ENCODE measurements at places on chromosomes 2 and 18.

DNA sequence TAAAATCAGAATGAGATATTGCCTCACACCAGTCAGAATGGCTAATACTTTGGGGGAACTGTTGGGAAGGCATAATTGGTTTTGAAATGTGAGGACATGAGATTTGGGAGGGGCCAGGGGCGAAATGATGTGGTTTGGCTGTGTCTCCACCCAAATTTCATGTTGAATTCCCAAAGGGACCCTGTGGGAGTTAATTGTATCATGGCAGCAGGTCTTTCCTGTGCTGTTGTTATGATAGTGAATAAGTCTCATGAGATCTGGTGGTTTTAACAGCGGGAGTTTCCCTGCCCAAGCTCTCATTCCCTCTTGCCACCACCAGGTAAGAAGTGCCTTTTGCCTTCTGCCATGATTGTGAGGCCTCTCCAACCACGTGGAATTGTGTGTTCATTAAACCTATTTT is 59.6 kb downstream of the CSRNP3 start:
- H3K36me3 ChIP-seq: no peaks in the 10 kb centered on the region
- H3K4me1 ChIP-seq: no peaks in the 10 kb centered on the region
- H3K4me3 ChIP-seq: no peak overlapping the region
- no peak for DNase-seq
- no peak overlapping the region for H3K27ac ChIP-seq

DNA sequence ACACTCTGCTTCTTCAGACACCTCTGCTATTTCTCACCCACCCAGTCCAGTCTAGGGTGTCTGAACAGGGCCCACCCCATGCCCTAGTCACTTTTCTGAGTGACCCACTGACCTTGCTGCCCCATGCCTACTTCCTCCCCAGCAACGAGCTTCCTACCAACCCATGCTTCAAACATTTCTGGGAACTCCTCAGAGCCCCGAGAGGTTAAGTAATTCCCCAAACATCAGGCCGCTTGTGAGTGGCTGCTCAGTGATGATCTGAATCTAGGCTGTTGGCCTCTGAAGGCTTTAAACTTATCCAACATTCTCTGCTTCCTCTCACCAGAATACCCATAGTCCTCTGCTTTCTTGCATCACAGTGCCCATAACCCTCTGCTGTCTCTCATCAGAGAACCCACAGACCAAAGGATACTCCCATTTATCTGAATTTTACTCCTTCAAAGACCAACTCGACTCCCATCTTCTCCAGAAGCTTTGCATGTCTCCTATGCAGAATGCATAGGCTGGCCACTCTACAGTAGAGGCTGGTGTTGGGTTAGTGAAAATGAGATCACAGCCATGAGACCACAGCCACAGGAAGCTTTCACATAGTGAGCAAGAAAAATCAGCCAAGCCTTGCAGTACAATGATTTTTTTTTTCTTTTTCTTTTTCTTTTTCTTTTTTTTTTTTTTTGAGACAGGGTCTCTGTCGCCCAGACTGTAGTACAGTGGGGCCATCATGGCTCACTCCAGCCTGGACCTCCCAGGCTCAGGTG is 309.5 kb upstream of the LYPD1 start:
- H3K27ac ChIP-seq: no peak overlapping the region

DNA sequence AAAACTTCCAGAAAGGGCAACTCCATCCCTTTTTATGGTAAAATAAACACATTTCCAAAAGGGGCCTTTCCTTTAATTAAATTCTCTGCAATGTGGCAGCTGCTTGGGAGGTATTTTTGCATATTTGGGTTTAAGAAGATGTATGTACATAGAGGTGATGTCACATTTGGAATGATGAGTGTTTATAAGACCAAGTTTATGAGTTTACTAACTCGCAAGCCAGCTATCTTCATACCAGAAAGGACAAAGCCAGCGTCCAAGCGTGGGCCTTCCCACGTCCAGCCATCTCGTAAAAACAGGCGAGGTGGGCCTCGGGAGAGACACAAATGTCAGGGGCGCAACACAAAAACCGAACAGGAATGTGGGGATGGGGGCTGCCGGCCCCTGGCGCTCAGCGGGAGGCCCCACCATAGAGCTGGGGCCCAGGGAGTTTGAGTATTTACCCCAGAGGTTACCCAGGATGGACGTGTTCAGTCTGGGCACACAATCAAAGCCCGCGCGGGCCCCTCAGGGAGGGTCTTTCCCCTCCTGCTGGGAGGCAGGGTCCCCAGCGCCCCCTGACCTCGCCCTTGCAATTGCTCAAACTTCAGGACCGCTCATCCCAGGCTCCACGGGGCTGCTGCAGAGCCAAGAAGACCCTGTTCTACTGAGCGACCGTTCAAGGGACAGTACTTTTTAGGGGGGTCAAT is 137.3 kb downstream of the TWIST2 start:
- no peak overlapping the region for H3K4me3 ChIP-seq
- H3K4me1 ChIP-seq: no peaks in the 10 kb centered on the region
- no peak overlapping the region for H3K27ac ChIP-seq

GRCh38 chr18:2360861-2361260 is 210.4 kb downstream of the METTL4 start:
- H3K4me3 ChIP-seq: no peak overlapping the region
- no peaks in the 10 kb centered on the region for H3K4me1 ChIP-seq
- H3K27ac ChIP-seq: no peak overlapping the region
- no peaks in the 10 kb centered on the region for H3K36me3 ChIP-seq
- DNase-seq: no peak

DNA sequence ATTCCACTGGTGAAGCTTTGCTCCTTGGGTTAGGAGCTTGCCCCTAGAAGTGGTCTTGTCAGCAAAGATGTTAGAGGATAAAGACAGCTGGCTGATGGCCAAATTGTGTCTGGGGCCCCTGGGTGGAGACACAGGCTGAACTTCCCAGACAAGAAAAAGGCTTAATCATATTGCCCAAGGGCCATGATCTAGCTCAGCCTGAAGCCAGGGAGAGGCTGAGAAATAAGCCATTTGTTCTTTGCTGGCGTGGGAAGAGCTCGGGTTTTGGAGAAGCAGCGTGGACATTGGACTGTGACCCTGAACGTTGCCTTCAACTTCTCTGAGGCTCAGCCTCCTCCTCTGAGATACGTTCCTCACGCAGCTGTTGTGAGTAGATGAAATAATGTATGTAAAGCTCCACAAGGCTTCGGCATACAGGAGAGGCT is 153.0 kb downstream of the ZFP36L2 start:
- H3K27me3 ChIP-seq: no peaks in the 10 kb centered on the region
- H3K4me3 ChIP-seq: no peak overlapping the region
- no peaks in the 10 kb centered on the region for H3K36me3 ChIP-seq
- DNase-seq: no peak
- peak overlapping the region; percentile 81 for H3K27ac ChIP-seq

- H3K27ac ChIP-seq: no peak overlapping the region
- H3K4me1 ChIP-seq: no peaks in the 10 kb centered on the region
- DNase-seq: no peak
- H3K27me3 ChIP-seq: no peaks in the 10 kb centered on the region
- no peaks in the 10 kb centered on the region for H3K36me3 ChIP-seq
These were observed 114.9 kb upstream of the ID2 start for GRCh38 chr2:8566774-8567468.

DNA sequence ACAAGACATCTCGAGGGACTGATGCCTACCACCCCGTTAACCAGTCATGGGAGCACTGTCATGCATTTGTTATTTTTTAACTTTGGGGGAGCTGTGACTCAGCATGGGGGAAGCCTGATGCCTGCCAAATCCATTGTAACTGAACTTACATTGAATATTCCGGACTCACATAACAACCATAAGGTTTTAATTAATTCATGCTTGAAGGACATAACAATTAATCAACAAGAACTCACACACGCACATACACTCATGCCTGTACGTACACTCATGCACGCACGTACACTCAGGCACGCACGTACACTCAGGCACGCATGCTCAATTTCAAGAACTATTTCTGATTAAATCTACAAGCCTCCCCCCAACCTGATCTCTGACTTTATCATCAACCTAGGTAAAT is 1639.1 kb downstream of the SUCLG1 start:
- no peak overlapping the region for H3K27ac ChIP-seq
- no peak for DNase-seq
- no peak overlapping the region for H3K4me3 ChIP-seq
- no peaks in the 10 kb centered on the region for H3K36me3 ChIP-seq
- H3K27me3 ChIP-seq: no peaks in the 10 kb centered on the region
- no peaks in the 10 kb centered on the region for H3K4me1 ChIP-seq

- peaks cover 12% of the 10 kb centered on the region for H3K4me1 ChIP-seq
- H3K4me3 ChIP-seq: no peak overlapping the region
- no peaks in the 10 kb centered on the region for H3K36me3 ChIP-seq
- no peak for DNase-seq
- H3K27me3 ChIP-seq: no peaks in the 10 kb centered on the region
- no peak overlapping the region for H3K27ac ChIP-seq
These were observed 48.3 kb downstream of the GLI2 start for GRCh38 chr2:120783969-120784372.

DNA sequence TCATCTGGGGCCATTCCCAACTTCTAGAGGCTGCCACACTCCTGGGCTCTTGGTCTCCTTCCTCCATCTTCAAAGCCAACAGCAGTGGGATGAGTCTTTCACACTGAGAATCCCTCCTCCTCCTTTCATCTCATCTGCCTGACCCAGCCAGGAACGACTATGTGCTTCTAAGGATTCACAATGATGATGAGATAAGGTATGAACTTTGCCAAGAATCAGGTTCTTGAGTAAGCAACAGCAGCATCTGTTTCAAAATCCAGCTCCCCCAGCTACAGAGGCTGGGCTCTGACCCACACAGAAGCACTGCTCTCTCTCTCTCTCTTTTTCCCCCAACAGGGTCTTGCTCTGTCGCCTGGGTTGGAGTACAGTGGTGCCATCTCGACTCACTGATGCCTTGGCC is 46.4 kb downstream of the TIMM21 start:
- H3K27me3 ChIP-seq: peaks cover 8% of the 10 kb centered on the region
- no peak for DNase-seq
- H3K4me1 ChIP-seq: no peaks in the 10 kb centered on the region
- H3K27ac ChIP-seq: no peak overlapping the region
- H3K4me3 ChIP-seq: no peak overlapping the region

DNA sequence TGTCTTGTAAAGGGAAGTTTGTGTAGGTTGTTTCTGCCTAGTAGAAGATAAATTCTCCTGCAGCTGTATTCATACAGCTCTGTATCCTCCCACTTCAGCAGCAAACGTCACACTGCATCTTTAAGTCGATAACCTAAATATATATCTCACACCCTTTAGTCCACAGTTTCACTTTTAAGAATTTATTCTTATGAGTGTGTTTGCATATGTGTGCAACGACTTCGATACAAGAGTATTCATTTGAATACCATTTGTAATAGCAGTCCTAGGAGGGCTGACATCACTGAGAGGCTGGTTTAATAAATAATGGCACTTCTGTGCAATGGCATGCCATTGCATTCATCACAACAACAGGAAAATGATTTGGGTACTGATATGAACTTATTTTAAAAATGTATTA is 63.8 kb upstream of the MSH6 start:
- no peaks in the 10 kb centered on the region for H3K36me3 ChIP-seq
- H3K4me1 ChIP-seq: no peaks in the 10 kb centered on the region
- no peak for DNase-seq
- H3K27ac ChIP-seq: no peak overlapping the region
- no peaks in the 10 kb centered on the region for H3K27me3 ChIP-seq
- H3K4me3 ChIP-seq: no peak overlapping the region

- H3K4me1 ChIP-seq: no peaks in the 10 kb centered on the region
- no peak overlapping the region for H3K4me3 ChIP-seq
- no peak overlapping the region for H3K27ac ChIP-seq
- H3K36me3 ChIP-seq: no peaks in the 10 kb centered on the region
- DNase-seq: no peak
These were observed 217.2 kb downstream of the DOK6 start for GRCh38 chr18:69617888-69618287.

- H3K4me3 ChIP-seq: no peak overlapping the region
- no peaks in the 10 kb centered on the region for H3K36me3 ChIP-seq
- H3K4me1 ChIP-seq: peaks cover 8% of the 10 kb centered on the region
- no peak overlapping the region for H3K27ac ChIP-seq
- no peaks in the 10 kb centered on the region for H3K27me3 ChIP-seq
- no peak for DNase-seq
These were observed 32.0 kb upstream of the MYCN start for GRCh38 chr2:15908371-15908770.

DNA sequence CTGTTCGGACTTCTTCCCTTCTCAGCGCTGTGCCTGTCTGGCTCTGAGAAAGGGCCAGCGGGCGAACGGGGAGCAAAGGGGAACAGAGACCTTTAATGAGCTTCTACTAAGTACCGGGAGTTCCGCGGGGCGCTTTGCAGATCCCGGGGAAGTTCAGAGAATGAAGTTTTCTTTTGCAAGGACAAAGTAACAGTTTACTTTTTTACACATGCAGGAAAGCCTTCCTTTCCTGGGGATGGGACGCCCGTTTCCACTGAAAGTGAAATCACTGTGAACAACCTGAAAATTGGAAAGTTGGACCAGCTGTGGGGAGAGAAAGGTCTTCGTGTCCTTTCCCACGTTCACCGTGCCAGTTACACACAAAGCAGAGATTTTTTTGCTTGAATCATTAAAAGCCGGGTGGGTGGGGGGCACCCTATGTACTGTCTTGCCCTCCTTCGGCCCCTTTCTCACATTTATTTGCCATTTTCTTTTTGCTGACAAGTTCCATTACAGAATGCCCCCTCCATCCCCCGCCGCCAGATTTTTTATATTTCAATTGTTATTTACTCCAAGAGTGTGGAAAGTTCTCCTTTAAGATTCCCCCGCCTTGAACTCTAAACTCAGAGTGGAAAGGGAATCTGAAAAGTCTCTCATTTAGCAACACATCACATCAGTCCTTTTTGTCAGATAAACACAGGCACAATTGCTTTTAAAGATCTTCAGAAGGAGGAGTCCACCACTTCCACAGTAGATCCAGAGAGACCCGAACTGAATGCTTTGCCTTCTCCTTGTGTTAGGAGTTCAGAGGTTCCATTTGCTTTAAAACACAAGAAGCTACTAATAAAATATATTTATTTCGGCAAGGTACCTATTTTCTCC is 1.1 kb upstream of the FN1 start:
- peaks cover 40% of the 10 kb centered on the region for H3K27me3 ChIP-seq
- H3K4me3 ChIP-seq: peak overlapping the region; percentile 50
- no peaks in the 10 kb centered on the region for H3K36me3 ChIP-seq
- H3K4me1 ChIP-seq: peaks cover 3% of the 10 kb centered on the region
- H3K27ac ChIP-seq: no peak overlapping the region

DNA sequence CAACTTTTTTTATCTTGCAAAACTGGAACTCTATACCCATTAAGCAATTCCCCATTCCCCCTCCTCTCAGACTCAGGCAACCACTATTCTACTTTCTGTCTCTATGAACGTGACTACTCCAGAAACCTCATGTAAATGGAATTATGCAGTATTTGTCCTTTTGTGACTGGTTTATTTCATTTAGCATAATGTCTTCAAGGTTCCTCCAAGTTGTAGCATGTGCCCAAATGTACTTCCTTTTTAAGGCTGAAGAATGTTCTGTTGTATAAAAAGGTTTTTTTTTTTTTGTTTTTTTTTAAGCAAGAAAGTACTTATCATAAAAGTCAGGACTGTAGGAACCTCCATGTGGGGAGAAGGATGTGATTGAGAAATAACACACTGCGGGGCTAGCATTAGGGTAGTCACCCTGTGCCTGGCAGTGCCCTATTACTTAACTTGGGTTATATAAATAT is 262.9 kb upstream of the FBXO11 start:
- no peaks in the 10 kb centered on the region for H3K36me3 ChIP-seq
- H3K4me1 ChIP-seq: no peaks in the 10 kb centered on the region
- no peaks in the 10 kb centered on the region for H3K27me3 ChIP-seq
- H3K27ac ChIP-seq: no peak overlapping the region
- no peak for DNase-seq

GRCh38 chr2:44377486-44377885 is 15.7 kb downstream of the CAMKMT start:
- no peaks in the 10 kb centered on the region for H3K27me3 ChIP-seq
- H3K4me3 ChIP-seq: no peak overlapping the region
- no peak for DNase-seq
- H3K4me1 ChIP-seq: no peaks in the 10 kb centered on the region
- no peaks in the 10 kb centered on the region for H3K36me3 ChIP-seq

Measured in Panc1 (cell line).